ENCODE measurements at places on chromosomes 5 and 9.

- DNase-seq, result no peak
Measured at GRCh38 chr9:106689089-106689488, 173.9 kb upstream of the ZNF462 start.

DNA sequence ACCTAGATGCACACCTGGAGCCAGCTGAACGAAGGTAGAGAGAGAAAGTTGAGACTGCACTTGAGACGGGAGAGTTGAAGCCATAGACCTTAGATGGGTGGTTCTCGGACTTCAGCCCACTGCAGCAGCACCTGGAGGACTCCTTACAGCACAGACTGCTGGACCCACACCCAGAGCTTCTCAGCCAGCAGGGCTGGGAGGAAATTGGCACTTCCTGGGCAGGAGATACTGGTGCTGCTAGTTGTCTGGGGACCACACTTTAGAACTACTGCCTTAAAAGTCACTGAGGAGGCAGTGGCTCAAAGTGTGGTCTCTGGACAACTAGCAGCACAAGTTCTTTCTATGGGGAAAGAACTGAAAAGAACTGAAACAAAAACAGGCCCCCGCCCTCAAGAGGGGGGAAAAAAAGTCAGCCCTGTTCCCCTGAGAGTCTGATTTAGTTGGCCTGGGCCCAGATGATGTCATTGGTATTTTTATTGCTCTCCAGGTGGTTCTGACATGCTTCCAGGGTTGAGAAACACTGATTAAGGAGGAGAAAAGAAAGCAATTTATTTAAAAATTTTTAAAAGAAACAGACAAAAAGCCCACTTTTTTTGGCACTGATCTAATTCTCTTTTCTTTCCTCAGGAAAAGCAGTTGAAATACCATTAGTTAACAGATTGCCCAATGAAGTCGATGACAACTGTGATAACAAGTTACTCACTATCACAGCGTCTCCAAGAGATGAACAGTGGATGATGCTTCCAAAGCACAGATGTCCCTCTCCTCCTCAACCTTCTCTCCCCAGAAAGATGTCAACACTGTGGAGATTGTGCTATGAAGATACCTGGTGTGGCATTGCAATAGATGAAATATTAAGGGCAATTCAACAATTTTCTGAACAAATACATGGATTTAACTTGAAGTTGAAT lies 73.6 kb upstream of the ADAMTS16 start:
- no peak for DNase-seq

- no peak for DNase-seq
Measured at GRCh38 chr5:16889203-16889971, 46.7 kb downstream of the MYO10 start.

DNA sequence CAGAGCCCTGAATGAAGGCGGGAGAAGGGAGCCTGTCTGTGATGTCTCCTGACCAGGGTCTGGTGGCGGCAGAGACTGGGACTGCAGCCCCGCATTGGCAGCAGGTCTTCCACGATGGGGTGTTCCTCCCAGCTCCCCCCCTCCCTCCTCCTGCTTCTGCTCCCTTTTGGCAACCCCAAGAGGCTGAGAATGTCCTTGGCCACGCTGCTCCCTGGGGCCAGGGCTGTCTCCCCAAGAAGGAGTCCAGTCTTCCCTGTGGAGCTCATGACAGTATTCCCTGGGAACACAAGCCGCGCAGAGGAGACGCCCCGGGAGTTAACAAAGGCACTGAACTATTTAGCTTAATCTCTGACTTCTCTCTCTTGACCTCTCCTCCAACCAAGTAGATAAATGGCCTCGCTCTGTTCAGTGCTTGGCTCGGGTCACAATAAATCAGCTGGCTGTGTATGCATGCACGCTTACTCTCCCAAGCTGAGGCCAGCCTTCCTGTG lies 84.0 kb upstream of the NEURL1B start:
- DNase-seq, result peak; percentile 46

GRCh38 chr5:60356745-60357144 lies 343.2 kb downstream of the DEPDC1B start:
- no peak for DNase-seq
